Activated naive CD4-positive, alpha-beta T cell (primary cell): ENCODE measurements at places on chromosomes 11 and 22.

DNA sequence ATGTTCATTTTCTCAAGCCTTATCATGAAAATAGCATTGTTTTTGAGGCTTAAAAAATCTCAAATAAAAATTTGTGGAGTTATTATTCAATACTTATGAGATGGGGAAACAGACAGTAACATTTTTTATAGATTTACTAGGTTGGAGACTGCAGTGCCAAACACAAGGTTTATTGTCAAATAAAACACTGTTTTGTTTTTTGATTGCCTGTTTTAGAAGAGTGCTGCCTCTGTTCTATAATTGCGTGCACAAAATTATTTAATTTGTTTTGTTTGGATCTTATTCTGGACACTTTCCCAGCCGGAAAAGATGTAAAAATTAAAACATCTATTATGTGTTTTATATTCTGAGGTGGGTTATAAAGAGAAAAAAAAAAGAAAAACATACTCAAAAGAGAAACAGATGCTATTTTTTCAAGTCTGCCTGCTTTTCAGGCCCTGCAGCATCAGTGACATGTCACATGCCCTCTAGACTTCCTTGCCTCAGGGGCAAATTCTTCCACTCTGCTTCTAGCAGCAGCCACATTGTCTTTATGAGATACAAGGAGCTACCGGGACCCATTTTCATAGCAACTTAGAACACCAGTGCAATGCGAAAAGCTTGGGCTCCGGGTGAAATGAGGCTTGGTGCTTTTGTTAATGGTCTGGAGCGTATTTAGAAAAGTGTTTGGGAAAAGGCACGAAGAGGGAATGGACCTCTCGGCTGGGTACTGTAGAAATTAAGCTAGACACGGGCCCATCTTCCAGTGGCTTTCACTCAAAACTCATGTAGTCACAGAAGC, 77.5 kb downstream of the EFCAB6 start:
- no peak for DNase-seq

GRCh38 chr11:68460741-68461574, at the start of gene PPP6R3:
TSS of gene PPP6R3 (plus strand) at chr11:68460752. CDS start at chr11:68537665, 76,913 bp downstream.
- no peak for DNase-seq

DNA sequence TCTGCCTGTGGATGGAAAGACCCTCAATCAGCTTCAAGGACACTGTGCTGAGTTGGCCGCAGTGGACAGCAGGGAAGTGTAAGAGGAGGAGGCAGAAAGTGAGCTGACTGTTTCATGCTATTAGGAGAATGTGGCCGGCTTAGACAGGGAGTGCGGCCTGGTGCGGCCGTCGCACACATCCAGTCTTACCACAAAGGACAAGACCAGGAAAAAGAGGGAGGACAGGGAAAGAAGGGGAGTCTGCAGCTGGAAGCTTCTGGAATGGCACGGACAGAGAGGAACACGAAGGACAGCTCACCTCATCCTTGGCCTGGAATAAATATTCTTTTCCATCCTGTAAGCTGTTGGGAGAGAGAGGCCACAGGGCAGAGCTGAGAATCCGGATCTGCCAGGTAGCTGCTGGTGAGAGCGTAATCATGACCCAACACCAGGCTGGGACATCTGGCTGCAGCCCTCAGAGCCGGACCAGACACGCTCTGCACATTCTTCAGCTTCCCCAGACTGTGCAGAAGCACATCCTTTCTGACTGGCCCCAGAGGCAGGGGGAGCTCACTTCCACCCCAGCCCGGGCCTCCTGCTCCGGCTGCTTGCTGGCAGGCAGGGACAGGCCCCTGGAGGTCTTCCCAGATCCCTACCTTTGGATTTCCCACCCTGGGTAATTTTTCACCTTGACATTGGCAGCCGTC, 8.6 kb upstream of the RBM4B start:
- no peak for DNase-seq

- DNase-seq: no peak
Measured at GRCh38 chr22:22343581-22344296, 99.2 kb downstream of the VPREB1 start.

- DNase-seq: no peak
Measured at GRCh38 chr11:102926517-102926916, 29.0 kb downstream of the MMP13 start.

- DNase-seq: no peak
Measured at GRCh38 chr11:82978422-82979099, 77.0 kb downstream of the DDIAS start.

DNA sequence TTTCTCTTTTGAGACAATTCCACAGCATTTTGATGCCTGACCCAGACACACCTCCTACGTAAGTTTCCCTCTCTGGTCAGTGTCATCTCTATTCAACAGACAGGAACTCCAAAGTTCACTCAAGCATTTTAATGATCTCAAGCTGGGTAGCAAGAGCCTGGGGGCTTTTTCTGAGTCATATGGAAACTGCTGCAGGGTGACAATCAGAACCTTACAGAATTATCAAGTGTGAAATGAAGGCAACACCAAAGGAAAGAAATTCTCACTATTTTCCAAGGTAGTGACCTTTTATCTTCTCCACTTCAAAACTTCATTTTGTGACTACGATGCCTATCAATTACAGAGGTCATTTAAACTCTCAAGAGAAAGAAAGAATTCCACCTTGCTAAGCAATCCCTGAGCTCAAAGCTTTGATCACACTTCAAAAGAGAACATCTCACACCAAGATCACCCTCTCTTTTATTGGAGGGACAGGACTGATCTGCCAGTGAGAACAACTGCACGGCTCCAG, 229.0 kb upstream of the ZC3H12C start:
- DNase-seq: no peak
